Heart right ventricle (tissue), 16 donors: ENCODE measurements at places on chromosomes 2 and 18. TPM values are rescaled to one million over a fixed set of nuclear protein-coding genes. Genes with fewer than 3 reads are reported as not detected.
A peak's percentile ranks its signal among the peaks of the same experiment; 100 is the strongest.

DNA sequence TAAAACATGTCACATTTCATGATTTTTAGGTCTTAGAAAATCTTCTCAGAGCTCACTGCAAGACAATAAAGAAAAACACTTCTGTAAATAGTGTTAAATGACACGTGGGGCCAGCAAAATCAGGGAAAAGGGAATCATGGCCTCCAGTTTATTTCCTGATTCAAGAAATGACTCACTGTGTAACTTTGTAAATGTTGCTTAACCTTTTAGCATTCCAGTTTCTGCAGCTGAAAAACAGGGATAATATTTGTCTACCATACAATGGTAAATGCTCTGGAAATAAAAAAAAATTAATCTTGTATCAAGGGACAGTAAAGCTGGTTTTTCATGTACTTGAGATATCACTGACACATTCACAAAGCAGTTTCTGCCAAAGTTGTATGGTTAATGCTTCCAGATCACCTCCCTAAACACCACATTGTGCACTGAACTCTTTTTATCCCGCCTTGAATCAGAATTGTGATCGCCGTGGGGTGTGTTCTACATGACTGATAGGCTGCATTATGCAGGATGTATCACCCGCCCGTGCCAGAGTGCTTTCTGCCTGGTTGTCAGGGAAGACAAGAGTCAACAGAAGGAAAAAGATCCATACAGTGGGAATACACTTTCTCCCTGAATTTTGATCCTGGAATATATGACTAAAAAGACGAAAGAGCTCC lies 238.8 kb downstream of the IKZF2 start:
- H3K27me3 ChIP-seq: no peaks in the 10 kb centered on the region
- DNase-seq: no peak
- H3K27ac ChIP-seq: no peak overlapping the region
- no peak overlapping the region for H3K4me3 ChIP-seq
- no peaks in the 10 kb centered on the region for H3K4me1 ChIP-seq
- H3K36me3 ChIP-seq: no peaks in the 10 kb centered on the region

DNA sequence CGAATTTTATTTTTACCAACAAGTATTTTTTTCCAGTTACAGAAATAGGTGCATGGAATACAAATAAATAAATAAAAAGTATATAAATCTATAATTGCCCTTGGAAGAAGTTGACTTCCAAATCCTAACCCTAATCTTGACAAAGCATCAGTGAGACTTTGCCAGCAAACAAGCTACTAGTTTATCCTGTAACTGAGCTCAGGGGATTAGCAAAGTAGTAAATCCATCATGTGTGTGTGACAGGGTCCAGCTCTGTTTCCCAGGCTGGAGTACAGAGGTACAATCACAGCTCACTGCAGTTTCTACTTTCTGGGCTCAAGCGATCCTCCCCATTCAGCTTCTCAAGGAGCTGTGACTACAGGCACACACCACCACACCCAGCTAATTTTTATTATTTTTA lies 948.0 kb upstream of the CNTNAP5 start:
- H3K27me3 ChIP-seq: no peaks in the 10 kb centered on the region
- no peaks in the 10 kb centered on the region for H3K4me1 ChIP-seq
- no peak overlapping the region for H3K4me3 ChIP-seq
- H3K27ac ChIP-seq: no peak overlapping the region

DNA sequence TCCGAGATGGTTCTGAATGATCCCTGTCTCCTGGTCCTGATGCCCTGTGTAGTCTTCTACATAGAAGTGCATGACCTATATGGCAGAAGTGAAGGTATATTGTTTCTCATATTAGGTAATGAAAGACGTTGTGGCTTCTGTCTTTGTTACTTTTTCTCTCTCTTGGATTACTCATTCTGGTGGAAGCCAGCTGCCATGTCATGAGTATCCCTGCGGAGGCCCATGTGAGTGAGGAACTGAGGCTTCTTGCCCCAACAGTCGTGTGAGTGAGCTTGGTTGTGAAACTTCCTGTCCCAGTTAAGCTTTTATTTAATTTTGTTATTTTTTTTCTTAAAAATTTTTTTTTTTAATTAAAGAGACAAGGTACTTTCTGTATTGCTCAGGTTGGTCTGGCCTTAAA lies 134.7 kb downstream of the UBR3 start:
- DNase-seq: no peak
- H3K4me3 ChIP-seq: no peak overlapping the region
- no peak overlapping the region for H3K27ac ChIP-seq
- no peaks in the 10 kb centered on the region for H3K27me3 ChIP-seq

- H3K4me3 ChIP-seq: no peak overlapping the region
- peaks cover 74% of the 10 kb centered on the region for H3K4me1 ChIP-seq
- H3K27ac ChIP-seq: peak overlapping the region; percentile 35
- DNase-seq: no peak
Measured at GRCh38 chr2:85765081-85765731, 11.4 kb downstream of the ATOH8 start.

The FOXD4L1 gene
- total RNA-seq: not detected

DNA sequence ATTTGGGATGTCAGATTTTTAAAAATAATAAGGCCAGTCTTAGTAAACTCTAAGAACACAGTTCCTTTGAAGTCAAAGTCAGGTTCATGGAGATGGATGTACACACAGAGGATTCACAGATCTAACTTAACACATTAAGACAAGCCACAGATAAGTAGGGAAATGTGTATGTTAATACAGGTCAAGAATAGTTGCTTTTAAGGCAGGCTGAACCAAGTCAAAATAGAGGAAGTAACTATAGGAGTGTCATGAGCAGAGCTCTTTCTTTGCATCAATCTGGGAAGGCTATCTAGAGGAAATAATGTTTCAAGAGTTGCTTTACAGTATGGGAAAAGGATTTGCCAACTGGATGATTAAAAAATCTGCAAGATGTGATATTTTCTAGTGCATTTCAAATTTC lies 128.0 kb upstream of the FBXO11 start:
- no peak overlapping the region for H3K4me3 ChIP-seq
- no peaks in the 10 kb centered on the region for H3K36me3 ChIP-seq
- no peak for DNase-seq
- no peaks in the 10 kb centered on the region for H3K4me1 ChIP-seq
- no peaks in the 10 kb centered on the region for H3K27me3 ChIP-seq

- H3K4me1 ChIP-seq: peaks cover 8% of the 10 kb centered on the region
- H3K27me3 ChIP-seq: no peaks in the 10 kb centered on the region
- no peak overlapping the region for H3K27ac ChIP-seq
- H3K36me3 ChIP-seq: no peaks in the 10 kb centered on the region
- no peak for DNase-seq
Measured at GRCh38 chr2:74447230-74447999, 5.7 kb upstream of the RTKN start.

DNA sequence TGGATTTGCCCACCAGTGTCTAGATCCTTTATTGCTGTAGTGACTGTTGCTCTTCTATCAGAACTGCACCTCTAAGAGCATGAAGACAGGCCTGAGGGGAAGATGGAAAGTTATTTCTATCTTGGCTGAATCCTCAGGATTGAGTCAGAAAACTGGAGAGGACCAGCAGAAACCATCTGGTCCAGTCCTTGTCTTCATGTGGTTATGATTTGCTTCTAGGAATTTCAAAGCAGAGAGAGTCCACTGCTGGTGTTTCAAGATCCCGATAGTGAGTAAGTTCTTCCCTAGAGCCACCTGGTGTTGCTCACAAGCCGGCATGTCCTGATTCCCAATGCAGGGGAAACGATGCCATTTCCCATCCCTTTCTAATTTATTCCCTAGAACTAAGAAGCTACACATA lies 84.2 kb downstream of the NCKAP5 start:
- H3K27me3 ChIP-seq: no peaks in the 10 kb centered on the region
- no peaks in the 10 kb centered on the region for H3K4me1 ChIP-seq

The DSG4 gene
- total RNA-seq: not detected

- no peak for DNase-seq
- H3K4me1 ChIP-seq: no peaks in the 10 kb centered on the region
- no peaks in the 10 kb centered on the region for H3K36me3 ChIP-seq
- H3K27ac ChIP-seq: no peak overlapping the region
- peaks cover 5% of the 10 kb centered on the region for H3K27me3 ChIP-seq
- no peak overlapping the region for H3K4me3 ChIP-seq
Measured at GRCh38 chr2:215930505-215931253, 82.7 kb downstream of the MREG start.

The ATP6V1B1 gene
- total RNA-seq: not detected

GRCh38 chr2:170434900-170435621 lies 257.1 kb downstream of the MYO3B start:
- no peaks in the 10 kb centered on the region for H3K36me3 ChIP-seq
- H3K27me3 ChIP-seq: peaks cover 5% of the 10 kb centered on the region
- no peak overlapping the region for H3K27ac ChIP-seq
- no peak for DNase-seq
- no peak overlapping the region for H3K4me3 ChIP-seq

DNA sequence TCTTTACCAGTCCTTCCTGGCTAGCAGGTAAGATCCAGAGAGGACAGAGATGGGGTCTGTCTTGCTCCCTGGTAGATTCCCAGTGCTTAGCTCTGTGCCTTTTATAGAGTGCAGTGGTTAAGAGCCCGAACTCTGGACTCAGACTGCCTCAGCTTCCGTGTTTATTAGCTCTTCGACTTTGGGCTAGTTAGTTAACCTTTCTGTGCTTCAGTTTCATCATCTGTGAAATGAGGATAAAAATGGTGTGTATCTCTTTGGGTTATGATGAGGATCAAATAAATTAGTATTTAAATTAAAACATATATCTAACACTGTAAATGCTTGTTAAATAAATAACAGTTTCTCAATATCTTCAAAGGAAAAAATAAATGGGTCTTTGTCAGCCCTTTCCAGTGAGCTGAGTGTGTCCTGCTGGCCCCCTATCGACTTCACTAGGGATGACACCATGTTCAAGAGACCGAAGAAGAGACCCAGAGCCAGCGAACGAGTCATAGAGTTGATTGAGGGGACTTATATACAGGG lies 38.2 kb downstream of the CERS6 start:
- peaks cover 40% of the 10 kb centered on the region for H3K4me1 ChIP-seq
- no peaks in the 10 kb centered on the region for H3K36me3 ChIP-seq
- no peak for DNase-seq
- no peak overlapping the region for H3K27ac ChIP-seq
- H3K4me3 ChIP-seq: no peak overlapping the region

DNA sequence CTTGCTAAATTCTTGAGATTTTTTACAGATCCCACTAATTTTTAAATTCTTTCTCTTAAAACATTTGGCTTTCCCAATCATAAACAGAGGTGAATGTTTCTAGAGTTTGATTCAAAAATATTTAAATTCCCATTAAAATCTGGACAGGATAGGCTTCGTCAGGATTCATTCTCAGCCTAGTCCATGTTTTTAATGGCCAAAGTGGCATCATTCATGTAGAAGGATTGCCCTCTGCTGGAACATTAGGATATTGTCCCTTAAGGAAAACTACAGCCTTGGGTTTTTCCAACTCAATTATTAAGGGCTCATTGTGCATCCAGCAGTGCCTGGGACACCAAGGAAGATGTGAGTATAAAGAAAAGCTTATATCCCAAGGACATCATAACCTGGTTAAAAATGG lies 71.7 kb downstream of the TPGS2 start:
- H3K4me1 ChIP-seq: peaks cover 44% of the 10 kb centered on the region
- no peak for DNase-seq
- peaks cover 17% of the 10 kb centered on the region for H3K36me3 ChIP-seq
- no peak overlapping the region for H3K27ac ChIP-seq
- no peaks in the 10 kb centered on the region for H3K27me3 ChIP-seq

DNA sequence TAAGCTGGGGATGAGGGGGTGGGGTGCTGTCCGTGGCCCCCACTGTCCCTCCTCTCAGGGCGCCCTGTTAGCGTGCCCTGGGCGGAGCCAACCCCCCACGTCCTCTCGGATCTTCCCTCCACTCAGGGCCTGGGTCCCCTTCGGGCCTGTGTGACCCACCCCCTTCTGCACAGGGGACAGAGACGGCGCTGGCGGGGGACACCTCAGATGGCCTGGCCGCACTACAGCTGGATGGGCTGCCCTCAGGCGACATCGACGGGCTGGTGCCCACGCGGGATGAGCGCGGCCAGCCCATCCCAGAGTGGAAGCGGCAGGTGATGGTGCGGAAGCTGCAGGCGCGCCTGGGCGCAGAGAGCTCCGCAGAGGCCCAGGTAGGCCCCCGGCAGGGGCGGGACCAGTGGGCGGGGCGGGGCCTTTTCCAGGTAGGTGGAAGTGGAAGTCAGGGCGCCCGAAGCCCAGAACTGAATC lies 9.9 kb upstream of the KLHL30 start:
- H3K27me3 ChIP-seq: no peaks in the 10 kb centered on the region
- H3K36me3 ChIP-seq: no peaks in the 10 kb centered on the region
- no peak overlapping the region for H3K4me3 ChIP-seq
- H3K27ac ChIP-seq: no peak overlapping the region

- no peaks in the 10 kb centered on the region for H3K4me1 ChIP-seq
- no peak overlapping the region for H3K4me3 ChIP-seq
- no peaks in the 10 kb centered on the region for H3K27me3 ChIP-seq
- no peaks in the 10 kb centered on the region for H3K36me3 ChIP-seq
- no peak for DNase-seq
Measured at GRCh38 chr18:79844999-79845563, 47.3 kb downstream of the KCNG2 start.

The TDRD15 gene
- total RNA-seq: not detected

The IER3IP1 gene
- total RNA-seq: 9.6 TPM

- no peak overlapping the region for H3K4me3 ChIP-seq
- no peak for DNase-seq
- no peaks in the 10 kb centered on the region for H3K36me3 ChIP-seq
- H3K27me3 ChIP-seq: no peaks in the 10 kb centered on the region
- H3K27ac ChIP-seq: no peak overlapping the region
- H3K4me1 ChIP-seq: peaks cover 8% of the 10 kb centered on the region
Measured at GRCh38 chr2:45705233-45705632, 53.8 kb downstream of the PRKCE start.

DNA sequence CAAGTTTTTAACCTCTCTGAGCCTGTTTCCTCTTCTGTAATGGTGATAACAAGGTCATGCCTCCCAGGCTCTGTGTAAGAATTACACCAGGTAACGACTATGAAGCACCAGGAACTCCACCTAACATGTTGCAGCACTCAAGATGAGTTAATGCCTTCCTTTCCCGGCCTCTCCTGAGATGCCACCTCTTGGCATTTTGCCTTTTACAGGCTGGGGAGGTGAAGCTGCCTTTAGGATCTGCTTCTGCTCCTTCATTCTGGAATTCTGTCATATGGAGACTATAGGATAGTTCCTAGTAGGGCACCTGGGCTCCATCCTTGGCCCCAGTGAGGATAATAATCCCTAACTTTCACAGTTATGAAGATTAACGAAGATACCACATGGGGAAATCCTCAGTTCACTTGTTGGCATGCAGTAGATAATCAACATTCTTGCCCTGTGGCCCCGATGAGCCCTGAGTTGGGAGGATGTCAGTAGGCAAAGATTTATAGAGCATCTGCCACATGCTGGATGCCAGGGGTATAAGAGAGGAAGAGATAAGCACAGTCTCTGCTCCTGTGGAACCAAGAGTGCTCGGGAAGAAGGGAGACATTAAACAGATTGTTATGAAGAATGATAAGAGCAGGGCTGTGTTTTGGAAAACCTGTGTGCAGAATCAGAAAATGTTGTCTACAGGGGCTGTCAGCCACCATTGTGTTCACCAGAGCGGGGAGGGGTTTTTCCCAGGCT lies 43.9 kb upstream of the KCNF1 start:
- H3K4me3 ChIP-seq: no peak overlapping the region
- H3K4me1 ChIP-seq: peaks cover 12% of the 10 kb centered on the region
- no peaks in the 10 kb centered on the region for H3K36me3 ChIP-seq
- no peaks in the 10 kb centered on the region for H3K27me3 ChIP-seq
- no peak for DNase-seq
